ENCODE measurements at places on chromosomes 5 and 9. TPM values are rescaled to one million over a fixed set of nuclear protein-coding genes. Genes with fewer than 3 reads are reported as not detected.

DNA sequence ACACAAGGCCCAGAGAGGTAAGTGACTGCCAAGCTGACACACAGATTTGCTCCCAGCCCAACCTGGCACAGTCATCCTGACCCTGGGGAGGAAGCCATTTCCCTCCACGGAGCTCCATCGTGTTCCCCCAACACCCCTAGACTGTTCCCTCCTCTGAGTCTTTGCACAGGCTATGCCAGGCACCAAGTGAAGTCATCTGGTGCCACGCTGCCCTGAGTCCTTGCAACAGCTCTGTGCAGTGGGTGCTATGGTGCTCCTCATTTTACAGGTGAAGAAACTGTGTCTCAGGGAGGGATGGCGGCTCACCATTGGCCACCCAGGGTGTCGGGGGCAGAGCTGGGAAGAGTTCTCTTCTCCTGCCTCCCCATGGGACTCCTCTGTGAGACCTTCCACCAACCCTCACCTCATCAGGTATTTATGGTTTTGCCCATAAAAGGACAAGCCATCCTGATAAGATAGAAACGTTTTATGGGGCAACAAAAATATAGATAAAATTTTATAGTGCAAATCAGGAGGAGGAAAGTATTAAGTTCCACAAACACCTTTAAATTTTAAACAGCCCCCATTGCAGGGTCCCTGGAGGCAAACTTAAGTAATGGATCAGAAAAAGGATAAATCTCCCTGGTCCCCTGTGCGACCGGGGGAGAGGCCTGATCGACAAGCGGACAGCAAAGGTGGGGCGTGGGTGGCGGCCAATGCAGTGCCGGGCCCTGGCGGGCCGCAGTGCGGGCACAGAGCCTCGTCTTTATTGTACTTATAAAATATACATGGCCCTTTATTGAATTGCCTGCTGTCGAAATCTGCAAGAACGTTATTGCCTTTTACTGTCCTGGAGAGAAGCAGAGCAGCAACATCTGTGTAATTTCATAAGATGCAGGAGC, 50.2 kb upstream of the ZBTB43 start:
- H3K27me3 ChIP-seq = peaks cover 4% of the 10 kb centered on the region
- DNase-seq = no peak
- no peaks in the 10 kb centered on the region for H3K36me3 ChIP-seq
- H3K4me1 ChIP-seq = no peaks in the 10 kb centered on the region

GRCh38 chr9:131918481-131918880, 161.2 kb downstream of the MED27 start:
- H3K4me3 ChIP-seq = no peak overlapping the region
- no peak overlapping the region for H3K27ac ChIP-seq
- H3K36me3 ChIP-seq = no peaks in the 10 kb centered on the region
- H3K27me3 ChIP-seq = no peaks in the 10 kb centered on the region
- DNase-seq = no peak

DNA sequence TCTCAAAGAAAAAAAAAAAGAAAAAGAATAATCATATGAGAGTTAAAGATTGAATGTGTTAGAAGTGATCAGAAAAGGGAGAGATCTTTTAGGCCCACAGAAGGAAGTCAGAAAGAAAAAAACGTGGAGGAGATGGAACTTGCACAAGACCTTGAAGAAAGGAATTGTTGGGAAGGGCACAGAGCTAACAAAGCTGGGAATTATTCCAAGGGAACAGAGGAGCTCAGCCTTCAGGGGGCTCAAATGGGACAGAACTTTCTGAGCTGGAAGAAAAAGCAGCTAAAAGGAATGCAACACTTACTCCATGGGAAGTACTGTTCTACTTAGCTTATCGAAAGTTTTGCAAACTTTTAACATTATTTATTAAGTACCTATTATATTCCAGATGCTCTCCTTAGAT, 153.4 kb upstream of the ADRA1B start:
- no peak for DNase-seq
- H3K27ac ChIP-seq = no peak overlapping the region
- H3K4me3 ChIP-seq = no peak overlapping the region

DNA sequence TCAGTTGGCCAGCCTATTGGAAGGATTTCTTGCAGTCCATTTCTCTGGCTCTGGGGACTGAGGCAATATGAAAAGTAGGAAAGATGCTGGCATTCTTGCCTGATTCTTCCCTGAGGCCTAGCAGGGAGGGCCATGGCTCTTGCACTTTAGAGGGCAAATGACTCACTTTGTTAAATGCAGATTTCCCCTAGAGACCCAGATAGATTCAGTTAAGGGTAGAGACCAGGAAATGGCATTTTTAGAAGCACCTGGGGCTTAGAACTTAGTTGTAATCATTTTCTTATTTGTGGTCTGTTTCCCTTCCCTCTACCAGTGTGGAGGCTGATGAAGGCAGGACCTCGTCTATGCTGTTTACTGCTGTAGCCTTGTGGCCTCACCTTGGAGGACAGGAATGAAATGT, 112.8 kb upstream of the NR3C1 start:
- no peak overlapping the region for H3K4me3 ChIP-seq
- H3K4me1 ChIP-seq = peaks cover 36% of the 10 kb centered on the region
- no peaks in the 10 kb centered on the region for H3K36me3 ChIP-seq
- no peak for DNase-seq
- H3K27me3 ChIP-seq = no peaks in the 10 kb centered on the region
- H3K27ac ChIP-seq = no peak overlapping the region

GRCh38 chr5:139312075-139312474, 18.5 kb downstream of the MATR3 start:
- no peak for DNase-seq
- peaks cover 12% of the 10 kb centered on the region for H3K36me3 ChIP-seq
- no peak overlapping the region for H3K27ac ChIP-seq
- peaks cover 5% of the 10 kb centered on the region for H3K4me1 ChIP-seq
- H3K27me3 ChIP-seq = no peaks in the 10 kb centered on the region
- no peak overlapping the region for H3K4me3 ChIP-seq

GRCh38 chr9:16213781-16214515, 656.5 kb downstream of the BNC2 start:
- no peaks in the 10 kb centered on the region for H3K27me3 ChIP-seq
- H3K4me1 ChIP-seq = no peaks in the 10 kb centered on the region
- DNase-seq = no peak
- peak overlapping the region; percentile 25 for H3K27ac ChIP-seq
- no peaks in the 10 kb centered on the region for H3K36me3 ChIP-seq

GRCh38 chr9:129716091-129716490, 36.8 kb downstream of the PTGES start:
- no peak overlapping the region for H3K4me3 ChIP-seq
- DNase-seq = no peak
- no peaks in the 10 kb centered on the region for H3K36me3 ChIP-seq

DNA sequence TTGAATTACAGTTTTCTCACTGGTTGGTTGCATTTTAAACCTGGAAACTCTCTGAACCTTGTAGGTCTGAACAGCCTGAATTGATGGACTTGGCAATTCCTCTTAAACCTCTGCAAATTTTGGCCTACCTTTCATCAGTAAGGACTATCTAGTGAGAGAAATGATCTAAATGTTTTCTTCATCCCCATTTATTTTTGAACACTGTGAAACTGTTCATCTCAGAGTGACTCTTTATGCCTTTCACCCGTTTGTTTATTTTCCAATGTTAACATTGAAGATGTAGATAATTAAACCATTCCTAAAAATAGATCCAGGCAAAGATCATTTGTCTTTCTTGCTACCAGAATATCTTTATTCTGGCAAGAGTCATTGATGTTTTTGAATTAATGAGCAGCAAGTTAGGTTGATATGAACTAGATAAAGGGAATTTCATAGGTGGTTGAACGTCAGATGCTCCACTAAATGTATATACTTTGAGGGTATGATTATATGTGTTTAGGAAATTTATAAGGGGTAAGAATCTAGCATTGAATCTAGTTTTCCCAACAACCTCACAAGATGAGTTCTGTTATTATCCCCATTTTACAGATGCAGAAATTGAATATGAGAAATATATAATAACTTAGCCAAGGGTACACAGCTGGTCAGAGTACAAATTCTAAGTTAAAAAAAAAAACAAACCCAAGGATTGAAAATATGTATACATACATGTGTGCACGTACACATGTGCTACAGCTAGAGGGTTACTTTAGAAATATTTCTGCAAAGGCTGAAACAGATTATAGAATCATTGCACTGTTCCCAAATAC, 3.4 kb downstream of the CPEB4 start:
- H3K4me1 ChIP-seq = peaks cover 6% of the 10 kb centered on the region
- H3K27me3 ChIP-seq = no peaks in the 10 kb centered on the region
- H3K4me3 ChIP-seq = peak overlapping the region; percentile 89
- H3K27ac ChIP-seq = peak overlapping the region; percentile 88
- H3K36me3 ChIP-seq = no peaks in the 10 kb centered on the region

The SOHLH1 gene
- total RNA-seq = not detected

- H3K36me3 ChIP-seq = no peaks in the 10 kb centered on the region
- H3K27me3 ChIP-seq = no peaks in the 10 kb centered on the region
- no peak overlapping the region for H3K4me3 ChIP-seq
- H3K4me1 ChIP-seq = peaks cover 23% of the 10 kb centered on the region
- H3K27ac ChIP-seq = no peak overlapping the region
Observed at GRCh38 chr9:96052686-96053085, 177.2 kb downstream of the ERCC6L2 start.

The CARTPT gene
- not detected for total RNA-seq

- no peaks in the 10 kb centered on the region for H3K4me1 ChIP-seq
- H3K36me3 ChIP-seq = no peaks in the 10 kb centered on the region
- H3K4me3 ChIP-seq = no peak overlapping the region
- H3K27ac ChIP-seq = no peak overlapping the region
- H3K27me3 ChIP-seq = no peaks in the 10 kb centered on the region
Observed at GRCh38 chr9:117050007-117050406, 362.9 kb downstream of the TRIM32 start.

DNA sequence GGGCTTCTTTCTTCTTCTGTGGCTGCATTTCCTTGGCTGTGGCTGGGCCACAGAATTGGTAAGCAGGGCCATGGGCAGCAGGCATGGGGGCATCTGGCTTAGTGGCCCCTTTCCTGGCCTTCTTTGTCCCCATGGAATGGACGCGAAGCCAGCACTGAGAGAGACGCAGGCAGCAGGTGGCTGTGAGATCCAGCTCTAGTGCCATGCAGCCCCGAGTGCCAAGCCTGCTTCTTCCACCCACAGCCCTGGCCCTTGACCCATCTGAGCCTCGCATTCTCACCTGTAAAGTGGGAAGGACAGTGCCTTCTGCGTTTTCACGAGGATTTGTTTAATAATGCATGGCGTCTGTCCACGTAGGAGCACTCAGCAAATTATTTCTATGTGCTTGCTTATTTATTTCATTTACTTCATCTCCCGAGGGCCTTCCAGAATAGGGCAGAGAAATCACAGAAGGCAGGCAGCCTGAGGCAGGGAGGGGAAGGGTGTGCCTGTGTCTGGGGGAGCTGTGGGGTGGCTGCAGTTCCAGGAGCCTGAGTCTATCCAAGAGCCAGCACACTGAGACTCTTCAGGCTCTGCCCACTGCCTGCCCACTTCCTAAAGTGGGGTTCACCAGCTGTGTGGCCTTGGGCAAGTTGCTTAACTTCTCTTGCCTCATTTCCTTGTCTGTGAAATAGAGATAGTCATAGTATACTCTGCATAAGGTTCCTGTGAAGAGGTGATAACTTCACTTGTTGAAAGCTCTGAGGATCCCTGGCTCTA, 55.2 kb downstream of the NTNG2 start:
- H3K27ac ChIP-seq = peak overlapping the region; percentile 7
- no peak for DNase-seq
- H3K27me3 ChIP-seq = no peaks in the 10 kb centered on the region
- no peaks in the 10 kb centered on the region for H3K36me3 ChIP-seq
- no peaks in the 10 kb centered on the region for H3K4me1 ChIP-seq

DNA sequence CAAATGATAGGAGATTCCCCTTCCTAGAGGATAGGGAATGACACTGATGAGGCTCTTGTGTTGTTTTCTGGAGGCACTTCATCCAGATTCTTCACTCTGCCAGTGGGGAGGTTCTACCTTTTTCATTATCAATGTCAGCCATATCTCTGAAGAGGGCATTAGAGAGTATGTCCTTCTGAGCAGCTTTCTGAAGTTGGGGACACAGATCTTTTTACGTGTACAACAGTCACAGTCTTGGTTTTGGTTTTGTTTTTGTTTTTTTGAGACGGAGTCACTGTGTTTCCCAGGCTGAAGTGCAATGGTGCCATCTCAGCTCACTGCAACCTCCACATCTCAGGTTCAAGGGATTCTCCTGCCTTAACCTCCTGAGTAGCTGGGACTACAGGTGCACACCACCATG, 22.6 kb downstream of the CENPH start:
- H3K27me3 ChIP-seq = no peaks in the 10 kb centered on the region
- no peak for DNase-seq
- no peak overlapping the region for H3K4me3 ChIP-seq
- H3K36me3 ChIP-seq = no peaks in the 10 kb centered on the region
- H3K27ac ChIP-seq = no peak overlapping the region

- DNase-seq = no peak
- H3K4me1 ChIP-seq = peaks cover 27% of the 10 kb centered on the region
- H3K4me3 ChIP-seq = no peak overlapping the region
- H3K27ac ChIP-seq = no peak overlapping the region
- H3K36me3 ChIP-seq = peaks cover 59% of the 10 kb centered on the region
- no peaks in the 10 kb centered on the region for H3K27me3 ChIP-seq
Observed at GRCh38 chr5:178207183-178207916, 3.0 kb downstream of the HNRNPAB start.

DNA sequence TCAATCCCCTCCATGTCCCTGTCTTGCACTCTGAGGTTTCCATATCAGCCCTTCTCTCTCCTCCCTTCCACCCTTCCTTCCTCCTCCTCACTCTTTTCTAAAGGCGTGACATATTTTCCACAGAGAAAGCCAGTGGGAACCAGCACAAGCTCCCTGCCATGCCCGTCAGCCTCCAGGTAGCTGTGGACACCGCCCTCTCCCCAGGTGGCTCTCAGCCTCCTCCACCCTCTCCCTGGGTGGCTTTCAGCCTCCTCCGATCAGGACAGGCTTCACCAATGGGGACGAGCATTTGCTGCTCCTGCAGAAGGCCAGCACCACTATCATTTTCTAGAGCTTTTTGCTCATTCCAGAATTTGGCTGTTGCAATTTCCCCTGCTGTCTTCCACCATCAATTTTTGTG, 236.6 kb downstream of the GADD45G start:
- no peak overlapping the region for H3K27ac ChIP-seq
- H3K4me3 ChIP-seq = no peak overlapping the region
- no peaks in the 10 kb centered on the region for H3K27me3 ChIP-seq
- no peak for DNase-seq

- no peak overlapping the region for H3K4me3 ChIP-seq
- DNase-seq = no peak
- no peaks in the 10 kb centered on the region for H3K27me3 ChIP-seq
- no peaks in the 10 kb centered on the region for H3K36me3 ChIP-seq
- H3K4me1 ChIP-seq = no peaks in the 10 kb centered on the region
- H3K27ac ChIP-seq = no peak overlapping the region
Observed at GRCh38 chr5:115579747-115580173, 22.5 kb downstream of the TICAM2 start.

GRCh38 chr9:27763831-27764230, 190.6 kb upstream of the C9orf72 start:
- H3K4me1 ChIP-seq = no peaks in the 10 kb centered on the region
- no peak overlapping the region for H3K4me3 ChIP-seq
- no peak overlapping the region for H3K27ac ChIP-seq
- no peak for DNase-seq

The GPR150 gene
- total RNA-seq = not detected

GRCh38 chr5:140222416-140222815, 47.4 kb downstream of the CYSTM1 start:
- no peaks in the 10 kb centered on the region for H3K27me3 ChIP-seq
- DNase-seq = no peak
- H3K27ac ChIP-seq = no peak overlapping the region
- peaks cover 11% of the 10 kb centered on the region for H3K4me1 ChIP-seq

Measured in liver (tissue), 10 donors.